K562 (cell line): ENCODE measurements at places on chromosomes 4 and X.

GRCh38 chr4:96407225-96407624, 567.3 kb downstream of the PDHA2 start:
- DNase-seq = no peak

GRCh38 chrX:44071847-44072551, 98.8 kb upstream of the NDP start:
- no peak for DNase-seq

- DNase-seq = no peak
Observed at GRCh38 chrX:8731559-8732395, at the start of gene ANOS1. Gene ANOS1 (minus strand): TSS chrX:8732137. CDS start chrX:8732036, 101 bp downstream.

DNA sequence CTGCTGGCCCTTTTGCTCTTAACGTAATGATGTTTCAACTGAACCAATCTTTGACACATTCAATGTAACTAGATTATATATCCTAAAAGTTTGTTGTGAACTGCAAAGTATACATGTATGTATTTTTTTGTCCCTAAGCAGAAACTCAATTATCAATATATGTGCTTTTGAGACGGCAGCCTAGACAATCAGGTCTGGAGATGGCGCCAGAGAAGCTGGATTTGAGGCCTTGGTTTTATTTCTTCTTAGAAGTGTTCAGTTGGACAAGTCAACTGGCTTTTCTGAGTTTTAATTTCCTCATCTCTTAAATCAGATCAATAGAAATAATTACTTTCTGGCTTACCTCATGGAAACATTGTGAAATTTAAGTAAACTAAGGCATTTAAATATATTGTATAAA, 62.5 kb downstream of the DCAF8L1 start:
- DNase-seq = no peak

DNA sequence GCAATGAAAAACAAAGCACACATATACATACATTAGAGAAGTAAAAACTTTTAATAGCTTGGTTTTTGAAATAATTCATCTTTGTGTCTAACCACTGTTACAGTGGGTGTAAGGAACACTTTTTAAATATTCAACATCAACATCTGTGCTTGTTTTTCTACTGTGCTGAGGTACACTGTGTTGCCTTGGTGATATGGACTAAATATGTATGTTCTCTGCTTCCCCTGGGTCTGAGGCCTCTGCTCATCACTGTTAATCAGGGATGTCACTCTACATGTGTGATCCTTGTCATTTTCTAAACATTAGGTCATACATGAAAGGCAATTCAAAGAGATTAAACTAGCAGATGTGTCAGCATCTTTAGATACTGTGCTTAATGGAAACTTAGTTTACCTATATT, 10.9 kb downstream of the MCTS1 start:
- no peak for DNase-seq

DNA sequence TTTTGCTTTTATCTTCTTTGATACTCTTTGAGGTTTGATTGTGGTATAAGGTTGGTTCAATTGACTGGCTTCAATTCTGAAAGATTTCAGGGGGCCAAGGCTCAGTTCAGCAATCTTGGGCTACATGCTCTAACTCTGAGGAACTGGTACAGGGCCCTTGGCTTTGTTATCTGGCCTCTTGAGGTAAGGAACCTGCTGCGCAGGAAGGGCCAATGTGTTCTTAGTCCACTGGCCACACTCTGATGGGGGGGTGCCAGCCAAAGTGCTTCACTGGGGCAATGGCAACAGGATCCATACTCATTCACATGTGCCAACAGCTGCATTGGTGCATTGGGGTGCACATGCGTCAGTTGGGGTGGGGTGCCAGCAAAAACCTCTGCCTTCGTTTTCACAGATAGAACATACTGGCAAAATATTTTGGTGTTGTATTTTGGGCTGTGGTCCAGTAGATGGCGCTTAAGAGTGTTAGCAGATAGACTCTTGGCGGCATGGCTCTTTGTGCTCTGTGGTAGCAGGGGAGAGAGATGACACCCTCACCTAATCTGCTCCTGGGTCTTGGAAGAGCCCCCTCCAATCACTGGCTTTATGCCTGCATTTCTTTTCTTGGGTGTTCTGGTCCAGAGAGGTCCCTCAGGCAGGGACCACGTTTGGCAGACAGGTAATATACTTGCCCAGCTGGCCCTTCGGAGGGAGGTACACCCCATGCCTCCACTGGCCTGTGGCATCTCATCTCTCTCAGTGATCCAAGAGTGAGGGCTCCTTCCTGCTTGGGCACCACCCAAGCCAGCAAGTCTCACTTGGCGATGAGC, 42.9 kb downstream of the NDST3 start:
- DNase-seq = no peak

DNA sequence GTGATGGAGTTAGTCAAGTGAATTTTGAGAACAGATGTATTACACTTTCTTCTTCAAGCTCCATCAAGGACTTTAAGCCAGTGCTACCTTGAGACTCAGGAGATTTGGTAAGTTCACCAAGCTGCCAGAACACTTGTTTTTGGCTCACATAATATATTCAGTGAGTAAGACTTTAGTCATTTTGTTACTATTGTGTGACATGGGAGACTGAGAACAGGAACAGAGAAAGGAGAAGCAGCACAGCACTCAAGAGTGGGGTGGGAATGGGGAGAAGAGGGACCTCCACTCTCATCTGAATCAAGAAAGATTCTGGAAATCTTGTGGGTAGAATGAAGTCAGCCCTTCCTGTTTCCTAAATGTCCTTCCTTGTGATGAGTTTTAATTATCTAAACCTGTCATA, 87.3 kb upstream of the TET2 start:
- no peak for DNase-seq

DNA sequence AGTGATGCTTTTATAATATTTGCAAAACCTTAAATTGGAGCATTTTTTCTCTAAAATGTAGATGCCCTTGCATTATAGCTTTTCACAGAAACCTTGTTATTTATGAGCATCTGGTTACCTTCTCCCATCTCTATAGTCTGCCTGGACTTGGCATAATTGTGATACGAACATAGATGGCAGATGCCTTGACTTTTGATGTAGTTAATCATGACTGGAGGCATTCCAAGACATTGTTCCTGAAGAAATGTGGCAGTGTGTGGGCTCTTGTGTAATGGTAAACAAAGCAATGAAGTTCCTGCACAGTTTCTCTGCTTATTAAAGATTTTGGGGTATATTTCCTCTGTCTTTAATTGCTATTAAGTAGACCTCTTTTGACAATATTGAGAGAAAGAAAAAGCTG, 500.1 kb downstream of the PCDH19 start:
- DNase-seq = no peak

DNA sequence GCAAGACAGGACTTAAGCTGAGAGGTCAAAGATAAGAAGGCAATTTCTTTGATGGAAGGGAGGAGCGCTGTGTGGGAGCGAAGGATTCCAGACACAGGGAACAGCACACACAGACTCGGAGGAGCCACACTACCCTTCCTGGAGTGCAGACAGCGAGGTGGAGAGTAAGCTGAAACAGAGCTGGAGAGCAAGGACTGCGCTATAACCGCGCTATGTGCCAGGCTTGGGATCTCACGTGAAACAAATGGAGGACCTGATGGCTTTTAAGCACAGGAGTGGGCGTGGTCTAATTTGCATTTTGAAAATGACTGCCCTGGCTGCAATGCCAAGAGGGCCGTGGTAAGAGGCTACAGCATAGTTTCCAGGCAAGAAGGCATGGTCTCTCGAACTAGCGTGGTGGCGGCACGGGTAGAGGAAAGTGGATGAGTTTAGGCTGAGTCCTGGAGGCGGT, 113.9 kb upstream of the SORBS2 start:
- no peak for DNase-seq

GRCh38 chrX:23787745-23788118, 4.8 kb downstream of the SAT1 start:
- no peak for DNase-seq

DNA sequence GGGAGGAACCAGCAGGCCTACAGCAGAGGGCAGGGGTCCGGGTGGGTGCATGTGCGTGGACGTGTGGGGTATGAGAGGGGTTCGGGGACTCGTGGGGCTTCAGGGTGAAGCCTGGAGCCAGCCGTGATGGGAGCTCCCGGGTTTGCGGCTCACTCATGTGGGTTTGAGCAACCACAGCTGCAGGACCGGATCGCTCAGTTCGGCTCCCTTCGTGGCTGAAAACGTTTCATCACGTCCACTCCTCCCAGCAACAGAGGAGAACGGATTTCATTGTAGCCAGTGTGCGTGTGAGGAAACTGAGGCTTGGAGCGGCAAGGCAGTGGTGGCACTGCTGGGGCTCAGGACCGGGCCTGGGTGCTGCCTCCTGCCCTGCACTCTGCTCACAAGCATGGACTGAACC, 10.6 kb downstream of the BGN start:
- DNase-seq = no peak

DNA sequence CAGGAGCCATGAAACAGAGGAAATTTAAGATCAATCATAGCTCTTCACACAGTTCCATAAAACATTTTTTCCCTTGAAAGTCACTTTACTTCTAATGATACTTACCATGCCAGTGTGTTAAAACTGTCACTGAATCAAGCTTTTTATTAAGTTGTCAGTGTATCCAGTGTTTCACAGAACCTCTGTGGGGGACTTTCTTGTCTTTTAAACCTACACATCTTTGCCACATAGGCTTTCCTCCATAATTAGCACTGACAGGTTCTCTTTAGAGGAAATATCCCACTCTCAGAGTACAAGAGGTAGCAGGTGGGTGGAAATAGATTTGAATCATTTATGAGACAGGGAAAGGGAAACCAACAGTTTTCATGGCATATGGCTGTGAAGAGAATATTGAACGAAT, 25.8 kb upstream of the DYNLT3 start:
- DNase-seq = no peak

GRCh38 chr4:33134366-33134765, 2414.2 kb downstream of the PCDH7 start:
- no peak for DNase-seq

- no peak for DNase-seq
Observed at GRCh38 chr4:157885811-157886210, 287.0 kb downstream of the GASK1B start.

DNA sequence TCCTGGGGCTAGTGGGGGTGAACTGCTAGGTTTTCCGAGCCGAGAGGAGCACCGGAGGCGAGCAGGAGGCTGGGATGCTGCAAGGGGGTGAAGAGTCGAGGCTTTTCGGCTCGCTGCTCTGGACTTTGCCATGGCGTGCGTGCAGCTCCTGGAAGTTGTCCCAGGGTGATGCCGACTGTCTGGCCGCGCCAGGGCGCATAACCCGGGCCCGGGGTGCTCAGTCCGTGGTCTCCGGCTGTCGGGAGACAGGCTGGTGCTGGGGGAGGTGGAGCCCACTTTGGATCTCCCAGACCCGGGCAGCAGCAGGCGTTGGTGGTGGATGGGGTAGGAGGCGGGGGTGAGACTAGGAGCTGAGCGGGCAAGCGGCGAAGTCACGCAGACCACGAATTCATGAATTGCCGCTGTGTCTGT, 793 bp downstream of the GRIA3 start:
- no peak for DNase-seq

GRCh38 chr4:85028910-85029309, 62.4 kb upstream of the WDFY3 start:
- DNase-seq = no peak

GRCh38 chr4:152957437-152958171, 21.5 kb downstream of the FHDC1 start:
- DNase-seq = peak; percentile 47

GRCh38 chr4:61298178-61298740, 98.1 kb downstream of the ADGRL3 start:
- DNase-seq = no peak

- no peak for DNase-seq
Observed at GRCh38 chr4:112520598-112521122, 4.7 kb upstream of the NEUROG2 start.

DNA sequence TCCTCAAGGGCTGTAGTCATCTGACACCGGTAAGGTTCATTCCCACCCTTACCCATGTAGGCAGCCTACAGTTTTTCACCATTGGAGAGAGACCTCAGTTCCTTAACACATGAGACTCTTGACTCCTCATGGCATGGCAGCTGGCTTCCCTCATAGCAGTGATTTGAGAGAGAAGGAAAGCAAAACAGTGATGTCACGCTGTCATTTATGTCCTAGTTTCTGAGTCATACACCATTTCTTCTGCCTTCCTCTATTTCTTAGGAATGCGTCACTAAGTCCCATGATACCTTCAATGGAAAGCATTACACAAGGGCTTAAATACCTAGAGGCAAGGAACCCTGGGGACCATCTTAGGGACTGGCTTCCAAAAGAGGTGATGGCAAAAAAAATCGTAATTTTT, 226.1 kb downstream of the SPCS3 start:
- DNase-seq = no peak

GRCh38 chr4:25330335-25330734, 17.8 kb downstream of the ZCCHC4 start:
- DNase-seq = no peak

DNA sequence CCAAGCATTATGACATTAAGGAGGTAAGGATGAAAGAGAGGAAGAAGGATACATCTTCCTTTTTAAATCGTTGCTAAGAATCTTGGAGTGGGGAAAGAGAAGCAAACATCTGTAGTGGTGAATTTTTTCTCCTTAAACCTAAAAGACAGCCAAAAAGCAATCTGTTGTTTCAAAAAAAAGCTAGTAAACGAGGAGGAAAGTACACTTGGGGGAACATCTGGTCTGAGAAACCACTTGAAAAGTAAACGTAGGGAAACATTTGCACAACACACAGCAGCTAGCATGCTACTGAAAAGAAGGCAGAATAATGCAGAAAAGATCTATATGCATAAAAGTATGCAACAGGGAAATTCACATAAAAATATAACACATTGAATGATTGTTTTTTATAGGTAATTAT, 1485.6 kb downstream of the PCDH19 start:
- no peak for DNase-seq

DNA sequence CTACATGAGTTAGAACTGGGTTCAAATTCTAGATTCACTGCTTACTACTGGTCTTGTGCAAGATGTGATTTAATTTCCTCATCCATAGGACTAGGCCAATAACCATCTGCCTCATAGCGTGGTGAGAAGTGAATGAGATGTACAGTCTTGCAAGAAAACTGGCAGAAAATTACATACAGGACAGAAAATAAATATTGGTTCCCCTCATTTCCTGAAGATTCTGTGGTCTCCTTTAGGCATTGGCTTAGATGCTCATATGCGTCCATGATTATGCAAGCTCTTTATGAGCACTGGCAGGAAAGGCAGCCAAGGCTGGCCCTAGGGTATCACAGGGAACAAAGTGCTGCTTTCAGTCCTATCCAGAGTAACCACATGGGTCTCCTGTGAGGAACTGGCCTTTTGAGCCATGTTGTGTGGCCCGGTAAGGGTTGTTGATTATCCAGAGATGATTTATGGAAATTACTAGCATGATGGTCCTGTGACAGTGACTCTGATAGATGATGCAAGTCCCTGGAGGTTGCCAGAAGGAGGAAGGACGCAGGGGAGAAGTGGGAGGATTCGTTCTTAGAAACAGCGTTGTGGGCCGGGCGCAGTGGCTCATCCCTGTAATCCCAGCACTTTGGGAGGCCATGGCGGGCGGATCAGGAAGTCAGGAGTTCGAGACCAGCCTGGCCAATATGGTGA, 9.9 kb upstream of the MOB1B start:
- DNase-seq = peak; percentile 42

GRCh38 chr4:132026166-132026565, 1122.9 kb upstream of the PCDH10 start:
- no peak for DNase-seq

GRCh38 chrX:111180750-111181240, 84.8 kb downstream of the PAK3 start:
- DNase-seq = no peak
